KG1 (cell line): ENCODE measurements at places on chromosomes 2 and 18.

DNA sequence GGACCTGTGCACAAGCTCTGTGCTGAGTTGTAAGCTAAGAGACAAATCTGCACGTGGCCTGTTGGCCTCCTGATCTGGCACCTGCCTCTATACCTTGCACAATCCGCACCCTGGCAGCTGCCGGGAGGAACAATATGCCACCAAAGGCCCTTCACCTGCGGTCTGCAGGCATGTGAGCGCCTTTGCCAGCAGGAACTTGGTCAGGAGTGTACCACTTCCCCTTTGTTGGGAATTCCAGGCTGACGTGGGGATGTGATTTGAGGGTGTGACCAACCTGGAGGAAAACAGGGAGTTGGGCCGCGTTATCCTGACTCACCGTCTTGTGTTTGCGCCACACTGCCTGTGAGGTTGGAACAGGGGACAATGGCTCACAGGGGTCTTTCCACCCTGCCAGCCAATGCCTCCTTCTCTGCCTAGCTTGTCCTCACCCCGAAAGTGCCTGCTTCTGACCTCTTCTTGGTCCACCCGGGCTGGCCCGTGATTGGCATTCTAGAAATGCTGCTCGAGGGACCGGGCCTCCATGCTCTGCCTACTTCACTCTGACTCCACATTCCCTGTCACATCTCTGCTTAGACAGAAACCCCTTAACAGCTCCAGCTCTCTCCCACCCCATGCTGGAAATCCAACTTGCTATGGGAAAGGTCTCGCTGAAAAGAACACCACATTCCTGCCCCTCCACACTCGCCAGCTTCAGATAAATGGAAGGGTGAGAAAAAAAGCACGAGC is 67.1 kb upstream of the MAP4K4 start:
- no peak for DNase-seq

- no peak for DNase-seq
These were observed 129.4 kb downstream of the GCA start for GRCh38 chr2:162473296-162473695.

DNA sequence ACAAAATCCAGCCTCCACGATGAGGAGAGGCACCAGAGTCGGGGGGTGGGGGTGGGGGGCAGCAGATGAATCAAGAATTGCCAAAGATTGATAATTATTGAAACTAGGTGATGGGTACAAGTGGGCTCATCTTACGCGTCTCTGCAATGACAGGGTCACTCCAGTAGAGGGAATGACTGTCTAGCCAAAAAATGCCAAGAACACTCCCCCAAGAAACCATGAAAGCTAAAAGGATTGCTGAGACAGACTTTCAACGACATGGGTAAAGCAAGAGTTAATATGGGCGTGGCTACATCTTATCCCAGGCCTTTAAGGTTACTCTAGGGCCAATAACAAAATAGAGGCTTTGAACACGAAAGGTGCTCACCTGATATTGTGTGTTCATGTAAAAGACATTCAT is 86.5 kb downstream of the STK39 start:
- DNase-seq, result no peak

GRCh38 chr18:69088973-69089372 is 291.1 kb downstream of the CCDC102B start:
- DNase-seq, result no peak

GRCh38 chr2:12300927-12301326 is 415.8 kb upstream of the TRIB2 start:
- no peak for DNase-seq

GRCh38 chr2:46325182-46325928 is 28.1 kb downstream of the EPAS1 start:
- DNase-seq, result no peak

- no peak for DNase-seq
These were observed 12.7 kb downstream of the INPP1 start for GRCh38 chr2:190355968-190356644.

- DNase-seq, result no peak
These were observed 57.0 kb upstream of the NOL4 start for GRCh38 chr18:34281722-34282121.

- DNase-seq, result no peak
These were observed 597.0 kb upstream of the NRXN1 start for GRCh38 chr2:51628917-51629316.

- no peak for DNase-seq
These were observed 400.6 kb downstream of the IRS1 start for GRCh38 chr2:226399006-226399405.

GRCh38 chr2:42342061-42342794 is 18.8 kb downstream of the COX7A2L start:
- no peak for DNase-seq

GRCh38 chr2:146124741-146125140 is 1604.8 kb upstream of the ZEB2 start:
- DNase-seq, result no peak

DNA sequence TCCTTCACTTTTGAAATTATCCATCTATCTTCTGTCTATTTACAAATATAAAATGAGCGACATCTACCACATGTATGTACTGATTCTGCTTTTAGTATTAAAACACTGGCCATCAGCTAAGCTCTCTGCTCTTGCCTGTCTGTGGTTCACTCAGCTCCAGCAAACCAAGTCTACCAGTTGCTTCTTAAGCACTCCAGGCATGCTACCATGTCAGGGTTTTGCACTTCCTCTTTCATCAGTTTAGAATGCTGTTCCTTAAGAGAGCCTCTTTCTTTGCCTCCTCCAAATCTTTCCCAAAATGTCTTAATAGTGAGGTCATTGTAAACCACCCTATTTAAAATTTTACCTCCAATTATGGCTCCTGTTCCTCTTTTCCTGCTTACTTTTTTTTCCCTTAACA is 59.5 kb downstream of the SCN3A start:
- no peak for DNase-seq

DNA sequence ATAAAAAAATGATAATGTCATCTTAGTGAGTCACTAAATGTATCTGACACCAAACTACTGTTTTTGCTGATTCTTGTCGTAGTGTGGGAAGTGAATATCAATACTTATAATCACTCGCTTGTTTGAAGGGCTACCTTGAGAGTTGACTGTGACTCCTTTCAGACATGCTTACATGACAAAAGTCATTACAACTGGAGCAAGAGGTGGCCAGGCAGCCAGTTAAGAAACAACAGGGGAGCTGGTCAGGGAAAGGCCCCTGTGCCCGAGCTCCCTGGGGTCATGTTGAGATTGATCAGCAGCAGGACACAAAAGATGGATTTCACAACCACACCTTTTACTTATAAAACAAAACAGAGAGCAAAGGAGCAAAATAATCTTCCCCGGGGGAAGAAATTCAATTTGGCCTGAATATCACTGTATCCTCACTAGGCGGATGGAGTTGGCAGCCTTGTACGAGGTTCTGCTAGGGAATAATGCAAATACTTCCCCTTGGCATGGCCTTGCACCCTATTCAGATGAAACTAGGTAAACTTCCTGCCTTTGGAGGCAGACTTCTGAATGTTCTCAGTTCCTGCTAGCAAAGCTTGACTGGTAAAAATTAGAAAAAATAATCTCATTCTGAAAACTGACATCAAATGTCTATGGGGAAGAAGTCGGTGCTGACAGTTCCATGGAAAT is 101.2 kb downstream of the DYNC1I2 start:
- DNase-seq, result no peak

GRCh38 chr18:22223965-22224322 is 54.6 kb downstream of the GATA6 start:
- DNase-seq, result no peak

GRCh38 chr2:96267159-96267971 is 1.3 kb downstream of the CIAO1 start:
- no peak for DNase-seq

DNA sequence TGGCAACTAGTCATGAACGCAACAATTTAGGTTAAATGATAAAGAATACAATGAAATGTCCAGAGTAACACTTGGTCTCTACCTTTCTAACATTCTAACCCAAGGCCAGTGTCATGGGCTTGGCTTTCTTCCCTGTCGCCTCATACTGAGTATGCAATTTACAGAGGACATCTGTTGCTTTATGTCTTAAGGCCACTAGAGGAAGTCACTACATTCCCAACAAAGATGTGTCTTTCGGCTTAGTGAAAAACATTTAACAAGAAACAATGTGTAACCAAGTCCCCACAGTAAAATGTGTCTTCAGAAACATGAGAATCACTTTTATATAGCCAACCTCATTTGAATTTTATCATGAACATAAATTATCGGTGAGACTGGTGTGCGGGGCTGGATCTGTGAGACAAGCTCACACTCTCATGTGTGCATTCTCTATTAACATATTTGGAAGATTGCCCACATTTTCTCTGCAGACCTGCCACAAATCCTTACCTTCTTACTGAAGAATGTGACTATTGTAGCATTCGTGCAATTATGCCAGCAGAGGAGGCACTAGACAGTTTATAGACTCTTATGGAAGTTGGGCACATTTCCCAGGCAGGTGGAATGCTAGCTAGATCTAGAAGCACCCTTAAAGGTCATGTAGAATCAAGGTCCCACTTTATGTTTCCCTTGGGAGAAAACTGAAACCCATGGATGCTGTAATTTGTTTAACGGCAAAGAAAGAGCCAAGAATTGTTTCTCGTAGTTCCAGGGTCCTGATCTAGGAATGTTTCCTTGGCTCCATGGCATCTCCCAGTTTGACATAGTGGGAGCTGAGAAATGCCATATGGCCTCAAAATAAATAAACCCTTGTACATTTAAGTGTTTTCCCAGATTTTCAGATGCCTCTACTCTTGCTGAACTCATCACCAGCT is 101.8 kb downstream of the CD226 start:
- no peak for DNase-seq

DNA sequence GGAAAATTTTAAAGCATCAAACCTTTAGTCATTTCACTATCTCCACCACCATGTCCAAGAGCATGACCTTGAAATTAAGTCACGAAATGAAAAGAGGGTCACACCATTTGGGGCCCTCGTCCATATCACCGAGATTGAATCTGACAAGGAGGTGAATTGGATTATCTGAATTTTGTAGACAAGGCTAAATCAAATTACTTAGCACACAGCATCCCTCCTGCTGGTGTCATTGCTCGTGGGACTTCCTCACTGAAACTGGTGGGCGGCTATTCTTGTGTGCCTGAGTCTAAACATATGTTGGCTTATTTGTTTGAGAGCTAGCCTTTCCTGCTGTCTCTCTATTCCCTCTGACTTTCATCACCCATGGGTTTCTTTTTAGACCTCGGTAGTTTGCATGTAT is 64.6 kb upstream of the CNGA3 start:
- DNase-seq, result no peak

DNA sequence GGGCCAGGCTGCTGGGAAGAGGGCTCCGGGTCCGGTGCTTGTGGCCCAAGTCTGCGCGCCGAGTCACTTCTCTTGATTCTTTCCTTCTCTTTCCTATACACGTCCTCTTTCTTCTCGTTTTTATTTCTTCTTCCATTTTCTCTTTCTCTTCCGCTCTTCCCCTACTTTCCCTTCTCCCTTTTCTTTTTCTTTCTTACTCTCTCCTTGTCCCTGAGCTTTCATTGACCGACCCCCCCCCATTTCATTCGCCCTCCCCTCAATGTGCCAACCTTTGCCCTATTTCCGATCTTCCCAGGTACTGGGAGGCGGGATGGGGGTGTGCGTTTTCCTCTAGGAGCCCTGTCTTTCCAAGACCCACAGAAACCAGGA is 1.8 kb downstream of the ONECUT2 start:
- no peak for DNase-seq

GRCh38 chr18:48061781-48062570 is 131.5 kb upstream of the SMAD2 start:
- no peak for DNase-seq

GRCh38 chr2:112482309-112483041 is 519 bp downstream of the TTL start:
- DNase-seq, result peak; percentile 14

DNA sequence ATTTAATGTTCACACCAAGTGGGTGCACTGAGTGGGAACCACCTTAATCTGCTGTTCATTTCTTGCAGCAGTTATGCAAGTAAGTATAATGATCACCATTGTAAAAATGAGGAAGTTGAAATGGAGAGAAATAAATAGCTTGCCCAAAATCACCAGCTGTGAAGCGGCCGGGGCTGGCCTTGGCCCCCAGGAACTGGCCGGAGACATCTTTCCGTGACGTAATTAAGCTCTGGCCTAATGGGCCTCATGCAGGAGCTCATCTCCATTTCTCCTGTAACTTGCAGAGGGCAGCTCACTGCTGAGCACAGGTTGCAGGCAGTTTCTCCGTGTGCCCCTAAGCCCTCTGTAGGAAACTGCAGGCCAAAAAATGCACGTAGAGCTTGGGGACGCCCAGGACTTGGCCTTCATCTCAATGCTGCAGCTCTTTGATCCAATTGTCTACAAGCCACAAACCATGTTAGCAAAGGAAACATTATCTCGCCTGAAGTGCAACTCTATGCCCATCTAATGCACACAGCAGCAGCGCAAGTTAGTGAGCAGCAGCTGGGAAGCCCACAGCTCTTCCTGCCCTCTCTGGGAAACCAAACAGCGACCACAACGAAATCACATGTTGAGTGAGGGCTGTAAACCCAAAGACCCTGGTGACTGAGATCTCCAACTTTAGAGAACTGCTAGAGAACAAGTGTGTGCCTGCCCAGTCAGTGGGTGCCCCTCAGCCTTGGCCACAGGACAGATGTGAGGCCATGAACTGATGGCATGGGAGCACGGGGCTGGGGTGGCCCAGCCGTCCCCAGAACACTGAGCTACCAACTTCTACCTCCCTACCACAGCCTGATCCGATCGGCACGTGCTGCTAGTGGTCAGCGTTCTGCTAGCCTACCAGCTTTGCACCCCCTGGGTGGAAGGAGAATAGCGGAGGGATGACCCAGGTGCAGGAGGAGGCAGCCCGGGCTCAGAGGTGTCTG is 28.8 kb downstream of the APCDD1 start:
- no peak for DNase-seq

DNA sequence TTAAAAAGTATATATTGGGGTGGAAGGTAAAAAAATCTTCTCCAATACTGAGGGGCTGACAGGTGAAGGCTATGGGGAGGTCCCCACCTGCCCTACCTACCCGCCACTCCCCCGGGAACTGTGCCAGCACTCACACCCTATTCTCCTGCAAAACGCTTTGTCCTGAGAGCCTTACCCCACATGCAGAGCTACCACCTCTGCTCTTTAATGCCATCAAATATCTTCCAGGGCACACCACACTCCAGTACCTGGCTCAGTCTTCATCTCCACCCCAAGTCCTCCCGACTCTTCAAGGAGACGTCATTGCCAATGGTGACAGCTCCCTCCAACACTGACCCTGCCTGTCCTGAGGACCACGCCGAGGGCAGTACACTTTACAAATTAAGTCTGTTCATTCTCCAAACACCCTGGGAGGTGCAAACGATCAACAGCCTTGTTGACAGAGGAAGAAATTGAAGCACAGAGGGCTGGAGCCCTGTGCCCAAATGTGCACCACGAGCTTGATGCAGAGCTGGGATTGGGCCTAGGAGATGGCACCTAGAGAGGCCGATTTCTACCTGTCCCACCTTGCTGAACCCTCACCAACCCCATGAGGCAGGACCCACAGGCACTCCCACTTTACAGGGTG is 6.0 kb upstream of the GPR55 start:
- no peak for DNase-seq

GRCh38 chr2:20065885-20066602 is 14.6 kb upstream of the LAPTM4A start:
- DNase-seq, result no peak

DNA sequence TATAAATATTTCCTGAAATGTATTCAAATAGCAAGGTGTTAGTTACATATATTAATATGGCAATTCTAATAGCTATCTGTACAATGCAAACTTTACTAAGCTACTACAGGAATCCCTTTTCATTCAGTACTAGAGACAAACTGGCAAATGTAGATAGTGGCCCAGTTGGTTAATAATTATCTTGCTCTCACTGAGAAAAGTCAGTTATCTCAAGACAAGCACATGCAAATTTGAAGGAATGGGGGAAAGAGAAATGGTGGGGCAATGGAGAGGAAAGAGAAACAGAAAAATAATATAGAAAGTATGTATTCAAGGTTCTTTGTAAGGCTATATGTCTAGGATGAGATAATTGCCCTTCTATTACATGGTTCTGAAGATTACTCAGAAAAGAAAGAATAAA is 280.0 kb downstream of the FIGN start:
- DNase-seq, result no peak
